ENCODE measurements at places on chromosomes 12 and 14. TPM values are rescaled to one million over a fixed set of nuclear protein-coding genes. Genes with fewer than 3 reads are reported as not detected.

Gene LRIG3
- polyA plus RNA-seq, result 0.03 TPM

Gene TAS2R46
- not detected for polyA plus RNA-seq

Gene GDF3
- polyA plus RNA-seq, result not detected

- no peak for DNase-seq
These were observed 6.6 kb upstream of the KRT18 start for GRCh38 chr12:52942066-52942900.

- DNase-seq, result no peak
These were observed 30.6 kb upstream of the C14orf180 start for GRCh38 chr14:104548802-104549535.

DNA sequence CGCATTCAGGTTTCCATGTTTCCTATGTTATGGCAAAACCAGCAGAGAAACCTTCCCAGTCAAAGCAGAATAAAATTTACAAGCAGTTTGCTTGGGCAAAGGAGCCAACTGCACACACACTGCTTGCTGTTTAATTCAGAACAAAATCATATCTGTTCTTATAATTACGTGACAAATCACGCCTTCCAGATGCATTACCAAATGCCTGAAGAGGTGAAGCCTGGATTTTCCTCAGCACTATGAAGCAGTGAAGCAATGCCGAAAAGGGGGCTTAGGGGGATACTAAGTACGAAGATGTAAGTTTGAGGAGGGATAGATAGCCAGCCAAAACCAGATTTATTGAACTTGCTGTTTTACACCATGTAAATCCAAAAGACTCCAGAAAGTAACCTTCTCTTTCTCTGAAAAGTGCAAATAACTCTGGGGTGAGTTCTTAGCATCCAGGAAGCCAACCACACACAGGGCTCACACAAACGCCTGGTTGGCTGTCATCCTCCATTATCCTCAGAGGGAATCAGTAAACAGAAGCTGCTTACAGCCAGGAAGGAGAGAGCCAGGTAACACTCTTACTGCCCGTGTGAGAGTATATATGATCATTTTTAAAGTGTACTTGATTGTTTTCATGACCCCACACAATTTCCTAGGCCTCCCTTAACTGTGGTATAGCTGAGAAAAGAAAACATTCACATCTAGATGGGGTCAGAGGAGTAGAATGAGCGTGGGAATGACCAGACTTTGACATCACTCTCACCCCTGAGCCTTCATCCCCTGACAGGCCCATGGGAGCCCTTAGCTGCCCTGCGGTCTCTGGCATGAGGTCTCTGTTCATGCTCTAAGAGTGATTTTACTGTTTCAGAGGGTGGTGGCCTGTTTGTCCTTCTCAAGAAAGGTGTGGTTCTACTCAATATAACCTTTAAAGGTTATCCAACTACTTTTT lies 442.5 kb downstream of the EGLN3 start:
- no peak for DNase-seq

Measured in SK-N-SH (cell line).